ENCODE measurements at places on chromosomes 7 and 10.

DNA sequence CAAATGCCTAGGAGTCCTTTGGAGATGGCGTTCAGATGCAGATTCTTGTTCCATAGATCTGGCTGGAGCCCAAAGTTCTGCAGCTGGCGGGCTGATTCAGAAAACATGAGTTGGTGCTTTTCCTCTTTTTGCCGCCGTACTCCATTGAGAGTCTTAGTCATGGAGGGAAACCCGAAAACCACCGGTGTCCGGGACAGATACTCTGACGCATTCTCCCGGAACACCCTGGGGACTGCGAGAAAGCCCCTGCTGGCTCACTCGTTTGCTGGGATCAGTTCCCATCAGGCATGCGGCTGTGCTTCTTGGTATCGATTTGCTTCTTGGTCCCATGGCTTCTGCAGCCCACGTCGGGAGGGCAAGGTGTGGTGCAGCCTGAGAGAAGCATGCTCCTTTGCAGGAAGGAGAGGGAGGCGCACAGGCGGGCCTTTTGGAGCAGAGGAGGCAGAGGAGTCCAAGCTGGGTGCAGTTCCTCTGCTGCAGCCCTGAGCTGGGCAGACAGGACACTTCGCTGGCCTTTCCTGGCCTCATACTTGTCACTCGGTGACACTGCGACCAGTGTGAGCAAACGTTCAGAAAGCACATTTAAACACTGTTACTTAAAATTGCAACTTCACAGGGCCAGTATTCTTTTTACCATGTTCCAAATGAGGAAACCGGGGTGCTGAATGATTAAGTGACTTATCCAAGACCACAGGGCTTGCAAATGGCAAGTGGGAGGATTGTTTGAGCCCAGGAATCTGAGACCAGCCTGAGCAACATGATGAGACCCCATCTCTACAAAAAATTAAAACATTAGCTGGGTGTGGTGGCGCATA, 30.6 kb upstream of the PFKFB3 start:
- no peak for DNase-seq

DNA sequence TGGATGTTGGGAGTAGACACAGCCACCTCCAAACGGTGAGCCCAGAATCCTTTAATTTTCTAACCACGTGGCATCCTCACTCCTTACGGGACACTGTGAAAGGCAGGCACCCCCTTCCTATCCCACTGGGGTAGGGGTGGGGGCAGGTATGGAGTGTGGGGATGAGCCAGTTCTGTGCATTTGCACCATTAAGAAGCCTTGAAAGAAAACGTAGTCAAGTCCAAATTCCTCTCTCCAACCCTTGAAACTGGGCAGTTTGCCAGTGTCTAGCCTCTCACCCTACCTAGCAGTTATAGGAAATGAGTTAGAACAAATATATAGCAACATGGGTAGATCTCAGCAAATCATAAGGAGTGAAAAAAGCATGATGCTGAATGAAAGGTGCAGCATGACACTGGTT, 92.4 kb upstream of the LEP start:
- no peak for DNase-seq

DNA sequence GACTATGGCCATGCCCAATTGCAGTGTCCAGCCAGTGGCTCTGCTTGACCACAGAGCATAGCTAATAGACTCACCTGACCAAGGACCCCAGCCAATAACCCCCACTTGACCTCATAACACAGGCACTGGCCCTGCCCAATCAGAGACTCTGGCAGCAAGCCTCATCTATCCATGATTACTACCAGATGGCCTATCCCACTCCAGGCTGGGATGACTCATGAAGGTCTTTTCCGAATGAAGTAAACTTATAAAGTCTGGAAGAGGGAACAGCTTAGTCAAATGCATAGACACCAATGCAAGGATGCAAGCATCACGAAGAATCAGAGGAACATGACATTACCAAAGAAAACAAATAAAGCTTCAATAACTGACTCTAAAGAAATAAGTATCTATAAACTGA, 141.4 kb downstream of the TMEM168 start:
- no peak for DNase-seq

DNA sequence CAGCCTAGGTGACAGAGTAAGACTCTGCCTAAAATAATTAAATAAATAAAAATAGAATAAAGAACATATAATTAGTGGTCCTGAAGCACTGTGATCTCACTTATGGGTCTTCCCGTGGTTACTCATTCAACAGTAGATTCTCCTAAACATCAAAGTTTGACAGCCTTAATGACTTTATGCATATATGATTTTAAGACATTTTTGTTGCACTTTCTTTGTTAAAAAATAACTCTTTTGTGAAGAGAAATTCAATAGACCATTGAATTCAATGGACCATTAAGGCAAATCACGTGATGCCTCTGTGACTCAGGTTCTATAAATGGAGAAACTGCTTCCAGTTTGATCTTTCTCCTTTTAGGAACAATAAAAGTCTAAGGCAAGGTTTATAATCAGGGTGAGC, 59.6 kb downstream of the ATOH7 start:
- no peak for DNase-seq

GRCh38 chr7:19928247-19928646, 154.8 kb upstream of the TMEM196 start:
- no peak for DNase-seq

GRCh38 chr7:6161463-6162330, 110.7 kb downstream of the CYTH3 start:
- no peak for DNase-seq

GRCh38 chr7:5773661-5774086, 7.8 kb downstream of the RNF216 start:
- DNase-seq: no peak

DNA sequence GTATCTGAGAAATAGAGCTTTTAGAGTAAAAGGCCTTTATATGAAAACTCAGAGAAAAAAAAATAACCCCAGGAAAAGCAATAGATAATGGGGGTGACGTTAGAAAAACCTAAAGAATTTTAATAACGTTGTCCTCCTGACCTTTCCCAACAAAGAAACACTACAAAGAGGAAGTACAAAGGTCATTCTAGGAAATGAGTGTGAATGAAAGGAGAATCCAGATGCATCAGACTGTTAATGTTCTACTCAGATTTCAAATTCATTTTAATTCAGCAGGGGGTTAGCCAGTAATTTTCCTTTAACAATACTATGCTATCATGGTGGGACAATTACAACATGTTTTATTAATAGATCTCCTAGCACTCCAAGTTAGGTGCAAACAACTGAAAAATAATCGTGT, 73.8 kb upstream of the CDK1 start:
- no peak for DNase-seq

DNA sequence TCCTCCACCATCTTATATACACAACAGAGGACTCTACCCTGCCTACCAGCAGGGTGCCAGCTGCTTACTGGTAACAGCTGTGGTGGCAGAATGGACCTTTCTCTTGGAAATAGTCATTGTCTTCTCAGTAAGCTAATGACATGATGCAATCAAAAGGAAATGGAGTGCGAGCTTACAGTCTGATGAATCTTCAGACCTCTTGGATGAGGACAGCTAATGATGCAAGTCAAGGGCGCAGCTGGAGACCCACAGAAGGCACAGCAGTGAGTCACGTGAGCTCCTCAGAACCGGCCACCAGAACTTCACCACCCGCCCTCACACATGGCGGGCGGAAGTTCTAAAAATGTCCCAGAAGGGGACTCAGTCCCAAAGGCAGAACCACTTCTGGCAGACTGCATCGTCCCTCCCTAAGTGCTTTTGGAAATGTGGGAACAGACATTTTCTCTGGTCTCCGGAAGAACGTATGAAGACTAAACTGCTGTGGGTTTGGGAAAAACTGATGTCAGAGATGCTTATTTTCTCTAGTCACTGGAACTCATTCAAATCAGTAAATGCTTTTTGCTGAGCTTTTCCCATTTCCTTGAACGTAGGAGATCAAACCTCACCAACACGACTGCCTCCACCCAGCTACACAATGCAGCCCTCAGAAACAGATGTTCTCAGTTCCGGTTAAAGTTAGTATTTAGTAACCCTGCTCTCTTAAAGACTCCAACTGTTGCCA, 96.4 kb downstream of the FAS start:
- DNase-seq: no peak

GRCh38 chr10:78491812-78492211, 458.1 kb downstream of the RPS24 start:
- DNase-seq: no peak

DNA sequence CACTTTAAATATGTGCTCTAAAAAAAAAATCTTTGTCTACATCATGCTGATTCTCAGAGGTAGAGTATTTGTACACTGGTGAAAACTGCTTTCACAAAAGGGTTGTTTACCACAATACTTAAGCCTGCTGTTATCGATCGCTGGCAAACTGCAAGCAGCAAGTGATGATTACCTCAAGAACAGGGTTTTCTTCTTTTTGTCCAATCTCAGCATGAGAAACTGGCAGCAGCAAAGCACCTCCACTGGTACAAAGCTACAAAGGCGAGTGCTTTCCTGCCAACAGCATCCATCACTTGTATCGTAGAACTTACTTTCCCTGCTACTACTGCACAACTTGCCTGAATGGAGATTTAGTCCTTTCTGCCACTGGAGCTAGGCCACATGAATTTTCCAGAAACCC, 276.5 kb downstream of the DGKB start:
- no peak for DNase-seq

DNA sequence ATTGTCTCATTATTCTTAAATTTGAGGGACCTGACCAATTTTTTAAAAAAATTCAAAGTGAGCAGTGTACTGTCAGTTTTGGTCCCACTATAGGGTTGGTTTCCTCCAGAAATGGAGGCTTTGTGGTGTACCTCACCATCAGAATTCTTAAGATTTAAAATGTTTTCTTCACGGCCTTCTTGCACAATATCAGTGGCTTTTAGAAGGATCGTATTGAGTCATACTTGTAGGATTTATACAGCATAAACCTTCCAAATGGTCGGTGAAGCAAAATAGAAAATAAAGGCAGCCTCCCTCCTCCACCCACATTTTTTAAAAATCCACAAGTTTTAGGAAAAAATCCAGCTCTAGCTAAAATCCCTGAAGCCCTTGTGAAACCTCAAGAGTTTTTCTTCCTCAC, 126.4 kb downstream of the RNLS start:
- no peak for DNase-seq

- no peak for DNase-seq
Observed at GRCh38 chr10:74640134-74640921, 186.1 kb upstream of the KAT6B start.

GRCh38 chr10:122494173-122494820, 32.9 kb downstream of the HTRA1 start:
- DNase-seq: no peak

DNA sequence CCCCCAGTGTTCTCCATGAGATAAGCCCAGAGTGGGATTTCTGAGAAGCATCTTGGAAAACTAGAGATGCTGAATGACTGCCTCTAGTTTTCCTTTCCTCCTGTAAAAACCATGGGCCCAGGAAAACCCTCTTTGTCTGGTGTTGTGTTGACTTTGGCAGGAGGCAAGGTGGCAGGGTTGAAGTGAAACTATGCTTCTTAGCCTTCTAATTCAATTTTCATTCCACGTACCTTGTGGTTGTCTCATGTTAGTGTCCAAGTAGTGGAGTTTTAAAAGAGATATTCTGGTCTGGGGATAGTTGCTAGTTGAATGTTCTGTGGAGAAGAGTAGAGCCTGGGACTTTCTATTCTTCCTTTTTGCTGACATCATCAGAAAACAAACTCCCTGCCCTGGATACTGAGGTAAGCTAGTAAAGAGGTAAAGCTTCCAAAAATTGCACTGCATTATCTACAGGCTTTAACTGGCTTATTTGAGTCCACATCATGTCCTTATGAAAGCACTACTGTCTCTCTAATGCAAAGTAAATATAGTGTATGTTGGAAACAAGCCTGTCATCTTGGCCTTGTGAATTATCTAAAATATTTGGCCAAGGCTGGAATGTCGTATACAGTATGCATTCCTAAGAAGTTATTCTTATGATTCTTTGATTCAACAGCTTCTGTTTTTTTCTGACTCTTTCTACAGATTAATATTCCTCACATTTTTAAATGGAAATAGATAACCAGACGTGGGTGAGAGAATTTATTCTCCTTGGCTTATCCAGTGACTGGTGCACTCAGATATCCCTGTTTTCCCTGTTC, at the start of gene OR2F2:
TSS of gene OR2F2 (plus strand) at position 708 of the 800 bp plus-strand sequence. CDS start at position 708, 0 bp downstream.
- DNase-seq: no peak

DNA sequence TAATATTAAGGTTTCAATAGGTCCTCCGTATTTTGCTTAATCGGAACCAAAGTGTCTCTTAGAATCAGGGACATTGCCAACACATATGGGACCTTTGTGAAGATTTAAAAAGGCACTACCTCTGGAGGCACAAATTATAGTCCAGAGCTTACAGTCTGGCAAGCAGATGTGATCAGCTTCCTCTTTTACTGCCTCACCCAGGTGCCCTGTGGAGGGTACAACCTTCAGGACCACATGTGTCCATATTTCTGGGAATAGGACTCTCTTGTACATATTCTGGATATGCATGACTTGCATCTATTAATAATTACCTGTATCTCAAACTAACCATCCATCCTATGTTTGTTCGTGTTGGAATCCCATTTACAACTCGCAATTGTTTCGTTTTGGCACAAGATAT, 60.0 kb downstream of the HGF start:
- DNase-seq: no peak

GRCh38 chr10:62916141-62916603, 100.0 kb upstream of the EGR2 start:
- DNase-seq: no peak

DNA sequence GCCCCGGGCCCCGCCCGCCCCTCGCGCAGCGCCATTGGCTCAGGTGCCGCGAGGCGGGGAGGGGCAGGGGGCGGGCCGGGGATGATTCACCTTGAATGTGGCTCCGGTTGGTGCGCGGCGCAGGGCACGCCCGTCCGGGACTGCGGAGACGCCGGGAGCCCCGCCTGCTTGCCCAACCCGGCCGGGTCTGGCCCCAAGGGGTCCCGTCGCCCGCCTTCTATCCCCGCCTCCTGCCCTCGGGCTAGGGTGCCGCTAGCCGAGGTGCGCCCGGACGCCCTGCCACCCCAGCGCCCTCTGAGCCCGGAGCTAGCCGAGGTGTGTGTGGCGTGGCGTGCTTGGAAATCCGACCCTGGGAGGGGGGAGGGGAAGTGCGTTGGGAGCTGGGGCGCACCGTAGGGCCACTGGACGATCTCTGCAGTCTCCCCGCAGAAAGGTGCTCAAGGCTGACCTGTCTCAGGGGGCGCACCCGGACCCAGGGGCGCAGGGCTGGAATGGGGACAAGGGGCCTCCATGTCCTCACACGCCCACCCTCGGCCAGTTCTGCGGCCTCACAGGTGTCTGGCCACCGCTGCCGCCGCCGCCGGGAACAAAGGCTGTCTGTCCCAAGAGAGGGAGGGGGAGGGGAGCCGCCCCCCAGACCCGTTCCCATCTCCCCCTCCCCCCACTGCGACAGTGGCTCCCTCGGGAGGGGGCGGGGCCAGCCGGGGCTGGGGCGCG, 168.9 kb downstream of the NRF1 start:
- peak; percentile 99 for DNase-seq

DNA sequence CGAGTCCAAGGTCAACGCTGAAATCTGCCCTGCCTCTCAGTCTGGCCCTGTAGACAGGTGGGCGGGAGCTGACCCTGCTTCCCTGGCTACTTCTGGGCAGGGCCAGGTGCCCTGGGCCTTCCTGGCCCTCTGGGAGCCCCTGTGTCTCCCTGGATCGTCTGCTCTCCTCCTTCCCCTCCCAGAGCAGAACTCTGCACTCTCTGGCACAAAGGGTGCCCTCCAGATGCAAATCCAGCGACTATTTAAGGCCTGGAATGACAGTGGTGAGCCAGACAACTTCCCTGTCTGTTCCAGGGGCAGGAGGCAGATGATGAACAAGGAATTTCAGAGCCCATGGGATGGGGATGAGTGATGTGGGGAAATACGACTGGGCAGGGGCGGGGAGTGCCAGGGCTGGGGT, 63.4 kb downstream of the C10orf105 start:
- DNase-seq: no peak

GRCh38 chr10:111085690-111086353, 9.0 kb downstream of the ADRA2A start:
- no peak for DNase-seq

- DNase-seq: peak; percentile 87
Observed at GRCh38 chr10:13271552-13272163, 28.2 kb downstream of the PHYH start.

Measured in HuH-7.5 (cell line).